ENCODE measurements at places on chromosomes 5 and 9.
A peak's percentile ranks its signal among the peaks of the same experiment; 100 is the strongest.

DNA sequence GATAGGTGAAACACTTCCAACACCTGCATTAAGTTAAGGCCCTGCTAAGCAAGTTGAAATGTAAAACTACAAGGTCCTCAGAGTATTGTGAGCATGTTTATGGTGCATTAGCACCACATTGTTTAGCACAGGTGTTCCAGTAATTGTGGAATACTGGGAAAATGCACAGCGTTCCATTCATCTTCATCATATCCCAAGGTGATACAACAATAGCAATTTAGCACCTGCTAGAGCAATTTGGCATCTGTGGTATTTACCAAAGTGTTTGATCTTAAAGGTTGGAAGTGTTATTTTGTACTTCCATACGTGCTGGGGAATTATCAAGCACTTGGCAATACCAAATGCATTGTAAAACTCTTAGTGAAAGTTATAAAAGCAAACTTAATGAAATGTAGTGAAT, 266.8 kb downstream of the CYLC2 start:
- DNase-seq, result no peak

DNA sequence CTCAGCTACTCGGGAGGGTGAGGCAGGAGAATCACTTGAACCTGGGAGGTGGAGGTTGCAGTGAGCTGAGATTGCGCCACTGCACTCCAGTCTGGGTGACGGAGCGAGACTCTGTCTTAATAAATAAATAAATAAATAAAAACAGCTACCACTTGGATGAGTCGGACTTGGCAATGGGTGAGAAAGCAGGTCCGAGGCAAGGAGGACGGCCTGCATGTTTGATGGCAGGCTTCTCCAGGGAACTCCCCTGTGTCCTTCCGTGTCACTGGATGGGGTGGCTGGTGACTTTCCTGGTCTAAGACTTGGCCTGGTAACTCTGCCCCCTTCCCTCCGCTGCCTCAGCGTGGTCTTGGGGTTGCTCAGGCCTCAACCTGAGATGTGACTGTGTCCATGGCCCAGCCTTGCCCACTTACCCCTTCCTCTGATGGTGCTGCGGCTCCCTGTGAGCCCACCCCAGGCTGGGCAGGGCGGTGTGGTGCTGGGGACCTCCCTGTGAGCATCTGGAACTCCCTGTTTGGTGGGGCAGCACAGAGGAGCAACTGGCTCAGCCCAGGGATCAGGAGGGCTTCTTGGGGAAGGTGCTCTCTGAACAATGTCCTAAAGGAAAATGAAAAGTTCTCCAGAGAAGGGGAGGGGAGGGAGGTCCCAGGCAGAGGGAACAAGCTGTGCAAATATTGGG, 62.5 kb upstream of the PSD2 start:
- DNase-seq, result no peak

DNA sequence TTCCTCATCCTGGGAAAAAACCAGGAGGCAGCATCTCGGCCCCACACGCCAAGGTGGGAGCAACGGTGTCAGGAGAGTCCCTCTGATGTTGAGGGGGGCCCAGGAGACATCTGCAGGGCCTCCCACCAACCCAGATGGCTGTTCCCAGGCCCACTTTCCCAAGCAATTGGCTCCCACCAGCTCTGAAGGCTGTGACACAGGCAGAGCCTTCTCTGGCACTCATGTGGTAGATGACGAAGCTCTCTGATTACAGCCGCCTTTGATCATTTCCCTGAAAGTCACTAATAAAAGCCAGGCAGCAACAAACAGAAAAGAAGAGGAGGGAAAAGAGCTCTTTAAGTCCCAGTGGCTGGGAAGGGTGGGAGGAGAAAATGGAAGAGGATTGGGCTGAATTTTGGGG, 226.5 kb downstream of the CDK5RAP2 start:
- no peak for DNase-seq

DNA sequence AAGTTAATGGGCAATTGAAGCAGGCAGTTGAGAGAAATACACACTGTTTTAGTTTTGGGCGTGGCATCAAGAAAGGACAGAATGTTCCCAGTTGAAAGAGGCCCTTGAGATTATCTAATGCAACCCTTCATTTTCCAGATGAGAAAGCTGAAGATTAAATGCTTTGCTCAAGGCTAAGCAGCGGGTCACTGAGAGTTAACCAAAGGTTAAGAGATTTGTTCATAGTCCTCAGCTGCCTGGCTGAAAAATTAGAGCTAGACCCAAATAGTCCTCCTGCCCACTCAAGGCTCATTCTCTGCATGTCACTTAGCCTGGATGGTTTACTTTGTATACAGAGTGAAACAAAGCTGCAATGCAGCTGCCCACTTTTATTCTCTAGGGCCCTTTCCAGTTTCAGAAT, 46.7 kb upstream of the MAMDC2 start:
- no peak for DNase-seq

- no peak for DNase-seq
These were observed 6.1 kb downstream of the BASP1 start for GRCh38 chr5:17223367-17224185.

GRCh38 chr9:76591256-76591950, 132.4 kb downstream of the GCNT1 start:
- DNase-seq, result no peak

GRCh38 chr5:63959177-63959982, 2.9 kb downstream of the HTR1A start:
- DNase-seq, result peak; percentile 65

DNA sequence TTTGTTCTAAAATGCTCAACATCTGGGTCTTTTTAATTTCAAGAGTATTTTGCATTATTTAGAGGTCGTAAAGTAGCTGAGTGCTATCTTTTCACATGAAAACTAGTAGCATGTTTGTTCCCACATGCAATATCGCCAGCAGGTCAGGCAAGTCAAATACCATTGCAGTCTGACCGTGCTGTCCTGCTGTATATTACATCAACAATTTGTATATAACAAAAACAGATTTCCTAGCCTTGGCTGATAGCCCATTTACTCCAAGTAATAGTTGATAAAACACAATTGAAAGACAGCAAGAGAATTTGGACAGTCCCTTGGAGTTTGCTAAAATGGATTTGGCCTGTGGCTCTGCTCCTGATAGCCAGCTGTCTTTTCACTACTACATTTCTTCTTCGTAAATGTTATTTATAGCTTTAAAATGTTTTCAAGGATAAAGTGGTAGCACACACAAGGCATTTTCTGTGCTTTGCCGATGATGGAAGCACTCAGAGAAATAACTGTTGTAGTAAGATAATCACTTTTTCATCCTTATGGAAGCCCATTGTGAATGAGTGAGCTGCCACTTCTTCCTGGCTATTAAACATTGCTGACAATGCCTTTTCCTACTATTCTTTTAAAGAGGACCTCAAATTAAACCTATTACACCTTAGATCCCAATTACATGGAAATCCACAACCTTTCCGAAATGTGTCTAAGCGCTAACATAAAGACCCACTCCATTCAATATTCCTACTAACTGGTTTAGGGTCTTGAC, 992.1 kb downstream of the MAT2B start:
- no peak for DNase-seq

DNA sequence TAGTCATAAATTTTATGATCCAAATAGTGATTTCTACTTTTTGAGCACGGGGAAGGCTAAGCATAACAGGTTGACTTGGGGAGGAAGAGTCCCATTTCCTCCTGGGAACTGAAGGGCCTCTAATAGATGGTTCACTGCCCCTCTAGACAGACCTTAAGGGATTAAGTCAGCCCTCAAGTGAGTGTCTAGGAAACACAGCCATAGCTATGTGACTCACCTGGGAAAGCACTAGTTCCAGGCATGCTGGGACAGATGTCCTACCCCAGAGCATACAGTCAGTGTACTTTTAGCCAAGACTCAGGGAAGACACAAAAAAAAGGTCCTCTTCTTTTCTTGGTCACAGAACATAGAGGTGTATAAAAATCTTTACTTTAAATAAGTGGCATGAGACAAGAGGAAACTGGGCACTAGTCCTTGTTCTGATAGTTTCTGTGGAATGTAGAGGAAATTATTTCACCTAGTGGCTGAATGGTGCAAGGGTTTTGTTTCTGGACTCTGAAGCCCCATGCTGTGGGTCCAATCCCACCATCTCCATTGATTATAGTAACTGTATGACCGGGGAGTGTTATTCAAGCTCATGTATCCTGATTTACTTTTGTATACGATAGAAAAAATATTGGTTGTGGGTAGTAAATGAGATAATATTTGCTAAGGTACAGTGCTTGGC, 86.0 kb downstream of the NREP start:
- DNase-seq, result no peak

- DNase-seq, result no peak
These were observed 20.6 kb downstream of the ZNF346 start for GRCh38 chr5:177043114-177043513.

DNA sequence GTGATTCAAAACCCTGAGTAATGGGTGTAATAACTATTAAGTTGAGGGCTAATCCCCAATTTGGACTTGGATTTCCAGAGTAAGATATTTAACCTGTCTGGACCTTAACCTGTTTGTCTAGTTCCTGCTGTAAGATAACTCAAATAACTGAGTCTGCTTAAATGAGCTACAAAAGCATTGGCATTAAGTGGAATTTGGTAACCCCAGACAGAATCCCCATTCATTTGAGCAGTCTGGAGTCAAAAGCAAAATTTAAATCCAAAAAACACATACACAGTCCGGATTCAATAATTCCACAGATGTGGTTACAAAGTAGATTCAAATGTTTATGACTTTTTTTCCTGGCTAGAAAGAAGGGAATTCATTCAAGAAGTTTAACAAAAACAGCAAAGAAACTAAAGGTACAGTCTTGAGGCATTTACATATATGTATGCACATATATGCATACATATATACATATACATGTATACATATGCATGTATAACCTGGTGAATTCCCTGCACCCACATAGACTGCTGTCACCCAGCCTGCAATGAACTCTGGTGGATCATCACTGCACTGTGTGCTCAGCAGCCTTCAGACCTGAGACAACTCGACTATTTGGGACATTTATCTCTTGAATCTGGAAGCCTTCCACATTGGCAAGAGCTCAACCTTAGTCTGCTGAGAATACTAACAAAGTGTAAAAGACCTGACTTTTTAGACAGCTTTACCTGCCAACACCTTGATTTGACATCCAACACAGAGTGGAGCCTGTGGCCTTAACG, 205.4 kb downstream of the LURAP1L start:
- peak; percentile 81 for DNase-seq

GRCh38 chr5:81724571-81724970, 26.3 kb downstream of the SSBP2 start:
- no peak for DNase-seq

- DNase-seq, result no peak
These were observed 51.4 kb upstream of the NCS1 start for GRCh38 chr9:130120832-130121231.

- DNase-seq, result no peak
These were observed at the start of gene PRDM9 for GRCh38 chr5:23507278-23507685. Gene PRDM9, plus strand, starts transcription at chr5:23507609. Its CDS starts 1,425 bp downstream, at chr5:23509034.

GRCh38 chr9:117074784-117075520, 339.9 kb downstream of the ASTN2 start:
- no peak for DNase-seq

- no peak for DNase-seq
These were observed 144.3 kb downstream of the MACIR start for GRCh38 chr5:103402851-103403250.

DNA sequence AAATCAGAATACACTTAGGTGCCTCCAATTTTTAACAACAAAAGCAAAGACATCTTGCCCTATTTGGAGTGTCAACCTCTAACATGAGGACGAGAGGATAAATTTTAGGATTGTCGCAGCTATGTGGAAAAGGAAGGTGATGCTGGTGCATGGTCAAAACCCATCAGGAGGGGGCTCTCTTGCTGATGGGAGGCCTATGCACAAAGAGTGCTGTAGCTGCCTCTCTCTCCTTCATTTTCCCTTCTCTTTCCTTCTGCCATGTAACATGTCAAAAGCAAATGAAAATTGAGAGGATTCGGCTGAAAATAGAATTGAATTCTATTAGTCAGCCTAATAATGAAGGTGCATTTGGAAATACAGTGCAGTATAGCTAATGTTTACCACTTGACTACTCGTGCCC, 578.7 kb upstream of the ZNF462 start:
- peak; percentile 41 for DNase-seq

DNA sequence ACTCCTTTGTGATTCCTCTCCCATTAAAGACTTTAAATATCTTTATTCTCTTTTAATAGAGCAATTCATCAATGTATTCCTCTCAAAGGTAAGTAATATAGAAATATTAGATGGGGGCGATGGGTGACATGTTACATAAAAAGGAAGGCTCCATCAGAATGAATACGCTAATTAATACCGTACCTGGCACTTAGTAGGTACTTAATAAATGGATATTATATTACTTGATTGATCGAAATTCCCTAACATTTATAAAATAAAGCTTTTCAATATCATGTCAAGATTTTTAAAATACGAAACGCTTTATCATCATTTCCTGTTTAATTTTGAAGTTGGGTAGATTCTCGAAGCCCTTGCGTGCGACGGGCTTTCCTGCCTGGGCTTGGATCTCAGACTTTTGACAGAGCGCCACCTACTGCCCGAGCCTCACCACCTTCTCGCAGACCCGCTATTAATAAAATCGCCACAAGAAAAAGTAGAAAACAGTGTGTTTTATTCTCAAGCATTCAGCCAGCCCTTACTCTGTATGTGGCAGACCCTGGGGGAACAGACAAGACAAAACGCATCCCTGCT, 99.4 kb downstream of the C5orf15 start:
- peak; percentile 71 for DNase-seq

DNA sequence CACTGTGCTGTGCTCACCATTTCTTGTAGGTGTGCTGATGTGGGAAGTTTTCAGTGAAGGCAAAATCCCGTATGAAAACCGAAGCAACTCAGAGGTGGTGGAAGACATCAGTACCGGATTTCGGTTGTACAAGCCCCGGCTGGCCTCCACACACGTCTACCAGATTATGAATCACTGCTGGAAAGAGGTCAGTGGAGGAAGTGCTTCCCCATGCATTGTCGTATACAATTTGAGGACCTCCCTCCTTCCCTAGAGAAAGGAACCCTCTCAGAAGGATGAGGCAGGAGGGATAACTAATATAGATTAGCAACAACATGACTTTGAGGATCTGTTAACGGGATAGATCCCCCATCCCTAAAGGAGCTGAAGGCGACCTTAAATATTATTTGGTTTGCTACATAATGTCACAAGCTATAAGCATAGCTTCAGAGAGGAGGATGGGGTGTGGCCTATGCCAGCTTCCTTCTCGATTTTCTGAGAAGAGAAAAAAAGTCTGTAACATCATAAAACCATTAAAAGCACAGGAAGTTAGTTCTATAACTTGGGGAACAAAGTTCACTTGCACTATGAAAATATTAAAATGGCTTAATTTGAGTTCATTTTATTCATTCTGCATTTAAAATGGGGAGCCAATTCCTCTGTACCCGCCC, 17.0 kb upstream of the CYFIP2 start:
- no peak for DNase-seq

GRCh38 chr5:132251220-132251725, 6.2 kb upstream of the PDLIM4 start:
- no peak for DNase-seq

- DNase-seq, result no peak
These were observed 105.6 kb downstream of the OXCT1 start for GRCh38 chr5:41764650-41765049.

DNA sequence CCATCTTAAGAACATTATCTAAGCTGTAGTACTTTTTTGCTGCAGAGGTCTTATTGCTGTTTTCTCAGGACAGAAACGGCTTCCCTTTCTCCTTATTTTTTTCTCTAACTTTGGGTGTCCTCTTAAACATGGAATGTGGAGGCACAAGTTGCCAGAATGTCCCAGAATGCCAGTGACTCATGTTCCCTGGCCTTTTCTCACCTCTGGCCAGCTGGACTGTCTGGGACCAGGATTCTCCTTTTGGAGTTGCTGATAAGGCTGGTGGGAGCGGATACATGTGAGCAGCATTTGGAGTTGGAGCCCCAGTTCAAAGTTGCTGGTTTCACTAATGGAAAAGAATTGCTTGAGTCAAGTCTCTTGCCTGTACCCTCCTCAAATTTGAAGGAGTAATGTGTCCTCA, 112.8 kb downstream of the ARHGAP26 start:
- DNase-seq, result no peak
